ENCODE measurements at places on chromosomes 16 and 17.

GRCh38 chr16:61858988-61859387 lies 177.2 kb downstream of the CDH8 start:
- no peak for DNase-seq

- peak; percentile 61 for DNase-seq
Measured at GRCh38 chr17:44198721-44199552, 747 bp downstream of the ATXN7L3 start.

GRCh38 chr16:85072947-85073346 lies 39.3 kb downstream of the CIBAR2 start:
- DNase-seq = no peak

GRCh38 chr17:65559804-65560627 lies 1.4 kb downstream of the AXIN2 start:
- no peak for DNase-seq

- DNase-seq = no peak
Measured at GRCh38 chr17:49821466-49821865, 26.4 kb downstream of the TAC4 start.

DNA sequence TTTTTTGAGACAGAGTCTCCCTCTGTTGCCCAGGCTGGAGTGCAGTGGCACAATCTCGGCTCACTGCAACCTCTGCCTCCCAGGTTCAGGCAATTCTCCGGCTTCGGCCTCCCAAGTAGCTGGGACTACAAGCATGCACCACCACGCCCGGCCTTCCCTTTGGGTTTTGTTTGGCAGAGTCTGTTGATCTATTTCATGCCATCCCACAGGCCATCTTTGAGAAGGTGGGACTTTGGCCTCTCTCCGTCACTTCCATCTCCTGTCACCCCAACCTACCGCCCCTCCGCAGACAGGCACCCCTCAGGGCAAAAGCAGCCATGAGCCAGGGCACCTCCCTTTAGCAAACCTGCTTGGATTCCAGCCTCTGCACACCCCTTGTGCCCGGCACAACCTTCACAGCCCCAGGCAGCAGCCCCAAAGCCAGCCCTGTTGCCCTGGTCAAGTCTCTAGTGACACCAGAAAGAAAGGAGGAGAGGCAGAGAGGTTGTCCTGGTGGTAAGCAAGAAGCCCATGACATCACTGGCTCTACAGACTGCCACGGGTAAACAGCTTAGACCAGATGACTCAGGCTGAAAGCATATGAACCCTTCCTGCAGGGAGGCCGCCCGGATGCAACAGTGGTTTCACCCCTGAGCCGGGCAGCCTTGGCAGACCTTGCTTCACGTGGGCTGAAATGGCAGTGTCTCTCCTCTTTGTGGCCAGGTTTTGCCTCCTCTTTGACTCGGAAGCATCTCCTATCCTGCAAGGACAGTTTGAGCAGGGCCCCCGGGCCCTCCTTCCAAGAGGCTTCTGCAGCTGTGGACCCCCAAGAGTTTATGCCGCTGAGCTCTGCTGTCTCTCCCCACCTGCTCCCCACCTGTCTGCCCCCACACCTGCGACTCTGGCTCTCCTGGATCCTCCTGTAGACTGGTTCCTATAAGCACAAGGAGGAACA lies 8.1 kb upstream of the TIMP2 start:
- DNase-seq = no peak

GRCh38 chr17:44533533-44534246 lies 23.6 kb upstream of the FZD2 start:
- DNase-seq = peak; percentile 86

GRCh38 chr17:6683081-6683684 lies 30.0 kb downstream of the SLC13A5 start:
- no peak for DNase-seq

DNA sequence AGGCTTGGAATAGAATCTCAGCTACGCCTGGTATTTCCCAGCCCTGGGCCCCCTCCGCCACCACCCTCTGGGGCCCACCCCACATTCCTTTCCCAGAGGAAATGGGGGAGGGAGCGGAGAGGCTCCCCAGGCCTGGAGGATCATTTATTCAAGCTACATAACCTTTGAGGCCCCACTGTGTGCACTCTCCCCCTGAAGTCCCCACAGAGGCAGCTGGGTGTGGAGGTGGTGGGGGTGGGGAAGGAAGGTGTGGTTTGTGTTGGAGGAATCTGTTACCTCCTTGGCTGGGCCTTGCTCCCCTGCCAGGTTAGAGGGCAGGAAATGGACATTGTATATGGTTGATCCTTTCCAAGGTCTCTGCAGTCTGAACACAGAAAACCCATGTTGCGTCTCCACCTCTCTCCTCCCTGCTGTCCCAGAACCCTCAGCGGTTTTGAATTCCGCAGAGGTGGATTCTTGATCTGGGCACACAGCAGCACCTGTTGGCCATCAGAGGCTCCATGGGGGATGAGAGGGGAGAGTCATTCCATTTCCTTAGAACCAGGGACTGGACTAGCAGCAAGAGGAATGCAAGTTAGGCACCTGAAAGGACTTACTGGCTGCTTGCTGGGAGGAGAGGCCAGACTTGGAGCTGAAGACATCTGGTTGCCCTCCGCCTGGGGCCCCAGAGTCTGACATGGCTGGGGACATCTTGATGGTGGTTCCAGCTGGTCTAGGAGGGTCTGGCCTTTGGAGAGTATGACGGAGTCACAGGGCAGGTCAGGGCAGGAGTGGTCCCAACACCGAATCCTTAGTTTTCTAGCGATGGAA lies 23.0 kb downstream of the ARHGAP23 start:
- no peak for DNase-seq

- no peak for DNase-seq
Measured at GRCh38 chr16:65285128-65286048, 163.5 kb upstream of the CDH11 start.

- DNase-seq = no peak
Measured at GRCh38 chr16:734981-735881, 5.6 kb downstream of the CIAO3 start.

GRCh38 chr17:67139784-67140665 lies 95.7 kb downstream of the CACNG1 start:
- DNase-seq = no peak

DNA sequence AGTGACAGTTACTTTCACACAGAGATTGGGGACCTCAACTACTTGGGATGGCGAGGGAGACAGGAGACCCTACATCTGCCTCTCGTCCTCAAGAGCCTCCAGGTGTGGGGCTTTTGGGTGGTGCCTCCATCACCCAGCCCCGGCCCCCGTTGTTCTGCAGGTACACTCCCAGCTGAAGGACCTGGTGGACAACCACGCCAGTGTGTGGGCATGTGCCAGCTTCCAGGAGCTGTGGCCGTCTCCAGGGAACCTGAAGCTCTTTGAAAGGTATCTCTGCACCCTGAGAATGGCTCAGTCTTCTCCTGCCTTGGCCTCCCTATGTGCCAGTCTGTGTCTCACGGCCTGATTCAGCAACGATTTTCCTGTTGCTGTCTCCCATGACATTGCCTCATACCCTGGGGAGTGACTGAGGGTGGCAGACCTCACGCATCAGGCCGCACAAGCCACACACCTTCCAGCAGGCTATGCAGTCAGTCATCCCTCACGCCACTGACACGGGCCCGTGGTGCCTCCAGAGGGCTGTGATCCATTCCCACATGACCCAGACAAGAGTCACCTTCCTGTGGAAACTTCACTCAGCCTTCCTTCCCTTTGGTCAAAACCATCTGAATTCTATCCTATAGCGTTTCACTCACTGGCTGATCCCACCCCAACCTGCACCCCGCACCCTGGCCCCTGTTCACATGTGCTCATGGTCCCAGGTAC lies 3.7 kb downstream of the CCNF start:
- no peak for DNase-seq

GRCh38 chr16:82630219-82630618 lies 3.5 kb downstream of the CDH13 start:
- no peak for DNase-seq

DNA sequence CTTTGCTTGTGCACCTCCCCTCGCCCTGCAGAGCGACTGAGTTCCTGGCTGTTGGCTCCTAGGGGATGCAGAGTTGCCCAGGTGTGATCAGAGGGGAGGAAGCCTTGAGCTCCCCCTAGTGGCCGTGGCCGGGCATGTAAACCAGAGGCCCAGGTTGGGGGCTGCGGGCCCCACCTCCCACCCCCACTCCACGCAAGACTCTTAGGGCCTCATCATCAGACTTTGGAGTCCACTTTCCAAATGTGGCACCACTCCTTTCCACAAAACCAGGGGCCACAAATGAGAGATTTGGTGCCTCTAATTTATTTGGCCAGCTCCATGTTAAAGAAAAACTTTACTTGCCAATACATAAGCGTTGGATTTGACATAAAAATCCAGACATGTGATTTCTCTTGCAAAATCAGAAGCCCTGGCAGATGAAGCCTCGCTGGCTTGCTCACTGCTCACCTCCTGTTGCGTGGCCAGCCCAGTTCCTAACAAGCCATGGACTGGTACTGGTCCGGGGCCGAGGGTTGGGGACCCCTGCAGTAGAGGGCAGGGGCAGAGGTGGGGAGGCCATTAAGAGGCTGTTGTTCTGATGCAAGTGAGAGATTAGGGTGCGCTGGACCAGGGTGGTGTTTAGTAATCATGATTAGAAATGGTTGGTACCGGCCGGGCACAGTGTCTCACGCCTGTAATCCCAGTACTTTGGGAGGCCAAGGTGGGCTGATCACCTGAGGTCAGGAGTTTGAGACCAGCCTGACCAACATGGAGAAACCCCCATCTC lies 28.7 kb upstream of the GAS7 start:
- DNase-seq = no peak

DNA sequence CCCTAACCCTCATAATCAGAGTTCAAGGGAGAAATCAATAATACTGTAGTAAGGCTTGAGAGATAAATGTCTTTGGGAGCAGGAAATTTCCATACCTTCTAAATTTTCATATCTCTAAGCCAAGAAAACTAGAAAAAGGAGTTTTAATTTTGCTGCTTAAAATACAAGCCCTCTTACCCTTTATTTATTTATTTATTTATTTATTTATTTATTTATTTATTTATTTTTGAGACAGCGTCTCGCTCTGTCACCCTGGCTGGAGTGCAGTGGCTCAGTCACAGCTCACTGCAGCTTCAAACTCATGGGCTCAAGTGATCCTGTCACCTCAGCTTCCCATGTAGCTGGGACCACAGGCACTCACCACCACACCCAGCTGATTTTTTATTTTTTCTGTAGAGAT lies 69.0 kb upstream of the GNAO1 start:
- no peak for DNase-seq

DNA sequence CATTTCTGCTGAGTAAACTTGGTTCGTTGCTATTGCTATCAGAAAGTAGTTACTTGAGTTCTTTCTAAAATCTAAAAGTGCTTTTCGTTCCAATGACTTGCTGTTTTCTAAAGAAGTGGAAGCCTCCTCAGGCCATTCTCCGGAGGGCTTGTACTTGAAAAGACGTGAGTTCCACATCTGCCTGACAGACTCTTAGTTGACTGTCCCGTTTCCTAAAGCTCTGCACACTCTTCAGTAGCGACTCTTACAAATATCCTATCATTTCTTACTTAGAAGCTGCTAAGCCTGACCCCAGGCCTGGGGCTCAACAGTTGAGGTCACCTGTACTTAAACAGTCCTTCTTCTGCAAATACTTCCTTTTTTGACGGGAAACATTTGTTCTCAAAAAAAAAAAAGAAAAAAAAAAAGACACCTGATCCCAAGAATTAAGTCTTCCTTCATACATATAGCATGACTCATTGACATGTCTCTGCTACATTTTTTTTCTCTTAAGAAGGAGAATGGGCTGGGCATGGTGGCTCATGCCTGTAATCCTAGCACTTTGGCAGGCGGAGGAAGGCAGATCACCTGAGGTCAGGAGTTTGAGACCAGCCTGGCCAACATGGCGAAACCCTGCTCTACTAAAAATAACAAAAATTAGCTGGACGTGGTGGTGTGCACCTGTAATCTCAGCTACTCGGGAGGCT lies 61.5 kb downstream of the DHRS7C start:
- DNase-seq = no peak

DNA sequence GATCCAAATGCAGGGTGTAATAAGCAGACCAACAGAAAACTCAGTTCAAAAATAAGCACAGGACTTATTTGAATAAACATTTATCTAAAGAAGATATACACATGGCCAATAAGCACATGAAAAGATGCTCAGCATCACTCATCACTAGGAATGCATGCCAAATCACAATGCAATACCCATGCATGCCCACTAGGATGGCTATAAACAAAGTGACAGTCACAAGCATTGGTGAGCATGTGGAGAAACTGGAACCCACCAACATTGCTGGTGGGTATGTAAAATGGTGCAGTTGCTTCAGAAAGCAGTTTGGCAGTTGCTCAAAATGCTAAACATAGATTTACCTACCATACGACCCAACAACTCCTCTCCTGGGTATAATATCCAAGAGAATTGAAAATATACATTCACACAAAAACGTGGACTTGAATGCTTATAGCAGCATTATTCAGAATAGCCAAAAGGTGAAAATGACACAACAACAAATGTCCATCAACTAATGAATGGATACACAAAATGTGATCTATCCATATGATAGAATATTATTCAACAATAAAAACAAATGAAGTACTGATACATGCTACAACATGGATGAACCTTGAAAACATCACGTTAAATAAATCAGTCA lies 20.1 kb downstream of the UBE2O start:
- no peak for DNase-seq

GRCh38 chr16:48525201-48526057 lies 84.6 kb downstream of the N4BP1 start:
- DNase-seq = no peak

GRCh38 chr17:17778308-17779014 lies 58.3 kb downstream of the SREBF1 start:
- no peak for DNase-seq

Measured in T-helper 17 cell (primary cell).